Muscle of back (tissue), 13 donors: ENCODE measurements at places on chromosomes 2 and 18.
A peak's percentile ranks its signal among the peaks of the same experiment; 100 is the strongest.

- DNase-seq, result no peak
Observed at GRCh38 chr2:67572721-67573435, 175.7 kb downstream of the ETAA1 start.

- DNase-seq, result no peak
Observed at GRCh38 chr2:241666627-241667400, 19.8 kb downstream of the DTYMK start.

DNA sequence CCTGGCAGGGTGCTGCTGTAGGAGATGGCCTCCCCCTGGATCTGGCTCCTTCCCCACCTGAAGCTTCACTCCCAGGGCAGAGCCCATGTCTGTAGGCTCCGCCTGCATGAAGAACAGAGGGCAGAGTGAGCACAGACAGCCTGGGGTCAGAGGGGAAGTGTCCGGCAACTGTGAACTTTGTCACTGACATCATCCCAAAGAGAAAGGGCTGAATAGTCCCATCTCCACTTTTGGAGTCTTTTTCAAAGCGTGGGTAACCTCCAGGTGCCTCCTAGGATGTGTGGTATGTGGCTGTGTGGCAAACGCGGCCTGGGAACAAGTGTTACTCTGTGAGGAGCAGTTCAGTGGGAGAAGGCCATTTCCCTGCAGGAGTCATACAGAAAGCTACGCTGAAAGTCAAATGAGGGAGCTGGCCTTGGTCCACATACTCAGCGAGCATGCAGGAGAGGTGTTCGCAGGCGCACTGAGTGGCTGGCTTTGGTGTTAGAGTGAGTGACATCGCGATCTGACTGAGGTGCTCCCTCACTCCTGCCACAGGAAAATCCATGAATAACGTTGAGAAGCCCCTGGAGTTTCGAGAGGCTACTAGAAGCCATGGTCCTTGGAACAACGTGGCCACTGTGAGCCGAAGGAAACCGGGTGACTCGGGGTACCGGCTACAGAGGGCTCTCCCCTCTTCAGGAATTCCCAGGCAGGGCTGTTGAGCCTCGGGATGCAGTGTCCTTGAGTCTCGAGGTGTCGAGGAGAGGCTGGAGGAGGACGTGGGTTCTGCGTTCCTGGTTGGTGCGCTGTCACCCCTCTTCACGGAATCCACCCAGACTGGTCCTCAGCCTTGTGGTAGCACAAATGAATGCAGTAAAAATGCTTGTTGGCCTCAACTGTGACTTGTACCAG is 54.7 kb downstream of the CABLES1 start:
- no peak for DNase-seq

- no peak for DNase-seq
Observed at GRCh38 chr2:96694816-96695455, 44.9 kb downstream of the LMAN2L start.

- peak; percentile 26 for DNase-seq
Observed at GRCh38 chr18:56235481-56236013, 402.8 kb downstream of the TXNL1 start.

- DNase-seq, result peak; percentile 95
Observed at GRCh38 chr2:152483276-152484063, 148.5 kb downstream of the FMNL2 start.

GRCh38 chr2:145931781-145932395 is 1412.0 kb upstream of the ZEB2 start:
- DNase-seq, result no peak

DNA sequence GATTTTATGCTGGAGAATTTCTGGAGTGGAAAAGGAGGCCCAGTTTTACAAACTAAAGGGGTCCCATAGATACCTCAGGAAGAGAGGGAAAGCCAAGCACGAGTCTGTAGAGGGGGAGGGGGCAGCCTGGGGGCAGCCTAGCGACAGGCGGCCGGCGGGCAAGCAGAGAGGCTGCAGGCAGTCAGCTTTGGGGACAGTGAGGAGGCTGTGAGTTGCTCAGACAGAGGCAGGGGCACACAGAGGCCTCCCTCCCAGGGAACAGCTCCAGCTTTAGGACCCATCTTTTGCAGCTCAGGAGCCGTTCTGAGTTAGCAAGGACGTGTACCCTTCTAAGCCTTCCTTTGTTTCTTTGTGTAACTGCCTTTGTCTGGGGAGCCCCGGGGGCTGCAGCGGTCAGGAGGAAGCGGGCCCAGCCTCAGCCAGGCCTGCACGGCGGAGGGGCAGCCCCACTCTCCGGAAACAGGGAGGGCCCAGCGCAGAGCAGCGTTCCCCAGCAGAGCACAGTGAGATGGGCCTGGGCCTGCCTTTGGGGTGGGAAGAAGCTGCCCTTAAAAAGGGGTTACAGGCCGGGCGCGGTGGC is 41.1 kb upstream of the RALBP1 start:
- no peak for DNase-seq

DNA sequence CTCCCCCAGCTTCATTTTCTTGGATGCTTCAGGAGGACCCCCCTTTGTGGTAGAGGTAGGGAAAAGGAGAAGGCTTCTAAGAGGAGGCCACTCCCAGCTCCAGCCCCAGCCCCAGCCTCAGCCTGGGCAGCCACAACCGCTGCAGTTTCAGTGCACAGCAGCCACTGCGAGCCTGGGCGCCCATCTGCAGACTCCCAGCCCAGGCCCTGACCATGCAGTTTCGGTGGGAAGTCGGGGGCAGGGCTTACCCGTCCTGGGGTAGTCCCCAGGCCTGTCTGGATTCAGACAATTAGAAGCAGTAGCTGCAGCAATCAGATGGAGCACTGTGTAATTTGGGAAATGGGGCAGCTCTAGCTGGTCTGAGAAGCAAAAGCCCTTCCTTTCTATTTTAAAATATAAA is 28.6 kb downstream of the ITM2C start:
- DNase-seq, result no peak

DNA sequence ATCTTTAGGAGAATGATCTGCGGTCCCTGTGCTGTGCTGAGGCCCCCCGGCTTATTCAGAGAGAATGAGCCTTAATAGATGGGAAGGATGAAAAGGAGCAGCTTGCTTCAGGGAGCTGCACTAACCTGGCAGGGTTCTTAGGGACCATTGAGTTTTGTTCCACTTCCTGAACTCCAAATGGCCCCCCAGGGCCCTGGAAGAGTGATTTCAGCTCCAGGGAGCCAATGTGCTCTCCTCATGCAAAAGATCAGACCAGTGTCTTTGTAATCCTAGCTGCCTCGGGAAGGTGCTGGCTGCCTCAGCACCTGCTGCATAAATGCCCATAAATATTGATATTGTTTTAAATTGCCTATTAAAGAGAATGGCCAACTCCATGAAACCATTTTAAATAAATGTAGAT is 210.2 kb downstream of the NCK2 start:
- DNase-seq, result no peak

GRCh38 chr2:119846021-119846420 is 86.3 kb downstream of the PTPN4 start:
- no peak for DNase-seq

DNA sequence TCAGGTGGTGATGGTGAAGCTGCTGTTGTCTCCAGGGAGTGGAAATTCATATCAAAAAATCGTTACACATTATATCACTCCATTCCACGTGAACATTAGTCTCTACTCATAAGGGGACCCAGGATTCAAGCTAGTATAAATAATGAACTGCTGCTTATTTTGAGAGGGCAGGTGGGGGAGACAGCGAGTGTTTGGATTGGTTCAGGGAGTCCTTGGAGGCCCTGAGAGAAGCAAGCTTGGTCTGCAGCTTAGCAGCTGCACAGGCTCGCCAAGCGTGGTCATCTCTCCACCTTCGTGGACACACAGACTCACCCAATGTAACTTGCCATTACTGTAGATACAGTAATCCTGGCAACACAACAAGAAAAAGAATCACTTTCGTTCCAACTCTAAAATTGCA is 177.6 kb downstream of the ZNF521 start:
- DNase-seq, result no peak

DNA sequence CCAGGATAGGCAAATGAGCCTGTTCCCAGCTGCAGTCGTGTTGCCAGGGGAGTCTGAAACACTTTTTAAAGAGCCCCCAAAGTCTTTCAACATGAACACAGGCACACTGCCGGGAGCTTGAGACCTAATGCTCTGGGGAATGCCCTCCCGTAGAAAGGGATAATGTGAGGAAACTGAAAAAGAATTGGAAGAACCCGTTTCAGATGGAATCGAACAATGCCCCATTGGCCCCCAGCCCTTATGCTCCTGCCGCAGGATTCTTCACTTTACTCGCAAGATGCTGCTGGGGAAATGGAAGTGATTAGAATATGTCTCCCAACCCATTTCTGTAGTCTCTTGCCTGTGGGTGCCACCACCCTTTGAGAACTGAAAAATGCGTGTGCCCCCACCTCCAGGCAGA is 136.3 kb upstream of the GATA6 start:
- DNase-seq, result no peak

DNA sequence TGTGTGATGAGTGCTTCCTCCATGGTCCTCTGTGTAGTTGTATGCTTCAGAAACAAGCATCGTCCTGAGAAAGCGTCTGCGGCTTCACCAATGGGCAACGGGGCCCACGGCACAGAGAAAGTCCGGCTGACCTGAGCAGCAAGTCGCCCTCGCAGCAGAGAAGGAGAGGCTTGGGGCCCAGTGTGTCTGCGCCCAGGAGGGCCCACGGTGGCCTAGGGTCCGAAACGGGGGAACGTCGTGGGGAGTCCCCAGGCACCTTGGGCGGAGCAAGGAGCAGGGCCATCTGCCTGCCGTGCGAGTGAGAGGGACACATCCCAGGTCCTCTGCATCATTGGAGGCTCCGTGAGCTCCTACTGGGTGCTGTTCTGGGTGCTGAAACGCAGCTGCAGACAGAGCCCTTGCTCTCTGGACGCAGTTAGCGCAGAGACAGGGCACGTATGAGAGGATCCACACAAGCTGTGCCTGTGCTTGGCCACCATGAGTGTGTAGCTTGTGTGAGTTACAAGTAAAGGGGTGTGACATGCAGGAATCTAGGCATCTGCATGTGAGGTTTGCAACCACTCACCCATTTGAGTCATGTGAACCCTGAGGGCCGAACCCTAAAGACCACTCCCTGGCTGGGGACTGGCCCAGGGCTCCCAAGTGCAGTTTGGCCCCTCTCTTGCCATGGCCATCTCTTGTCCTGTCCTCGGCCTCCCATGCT is 10.6 kb downstream of the GPC1 start:
- no peak for DNase-seq

GRCh38 chr2:68366083-68366560 is 1.0 kb downstream of the PLEK start:
- no peak for DNase-seq

GRCh38 chr2:223199531-223200515 is 147.8 kb downstream of the KCNE4 start:
- no peak for DNase-seq

DNA sequence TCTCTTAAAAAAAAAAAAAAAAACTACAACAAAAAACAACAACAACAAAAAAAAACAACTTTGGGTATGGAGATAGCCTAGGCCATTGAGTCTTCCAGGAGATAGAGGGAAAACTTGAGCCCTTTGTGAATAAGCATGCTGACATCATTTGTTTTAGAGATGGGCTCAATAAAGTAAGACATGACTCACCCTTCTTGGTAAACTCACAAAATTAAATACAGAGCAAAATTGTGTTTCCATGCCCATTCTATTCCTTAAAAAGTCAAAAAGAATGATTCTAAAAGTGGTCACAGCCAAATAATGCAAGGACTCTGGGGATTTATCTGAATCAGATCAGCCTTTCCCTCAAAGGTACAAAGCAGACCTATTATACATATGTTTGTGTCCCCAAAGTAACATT is 117.4 kb downstream of the ETAA1 start:
- DNase-seq, result peak; percentile 20

- DNase-seq, result no peak
Observed at GRCh38 chr18:79379931-79380815, 15.6 kb upstream of the NFATC1 start.

DNA sequence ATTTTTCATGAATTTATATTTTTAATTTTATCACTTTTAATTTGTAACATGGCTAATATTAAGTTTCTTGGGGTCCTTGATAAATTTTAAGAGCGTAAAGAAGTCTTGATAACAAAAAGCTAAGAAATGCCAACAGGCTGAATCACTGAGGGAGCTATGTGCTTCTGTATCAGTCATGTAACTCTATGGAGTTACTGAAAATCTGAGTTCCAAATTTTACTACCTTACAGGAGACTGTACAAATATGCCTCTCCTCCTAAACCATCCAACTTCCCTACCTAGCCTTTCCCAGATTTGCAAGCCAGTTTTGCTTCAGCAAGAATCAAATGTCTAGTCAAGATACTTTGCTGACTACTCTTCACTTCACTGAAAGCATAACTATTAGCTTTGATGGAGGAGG is 35.7 kb downstream of the FEZ2 start:
- DNase-seq, result no peak

DNA sequence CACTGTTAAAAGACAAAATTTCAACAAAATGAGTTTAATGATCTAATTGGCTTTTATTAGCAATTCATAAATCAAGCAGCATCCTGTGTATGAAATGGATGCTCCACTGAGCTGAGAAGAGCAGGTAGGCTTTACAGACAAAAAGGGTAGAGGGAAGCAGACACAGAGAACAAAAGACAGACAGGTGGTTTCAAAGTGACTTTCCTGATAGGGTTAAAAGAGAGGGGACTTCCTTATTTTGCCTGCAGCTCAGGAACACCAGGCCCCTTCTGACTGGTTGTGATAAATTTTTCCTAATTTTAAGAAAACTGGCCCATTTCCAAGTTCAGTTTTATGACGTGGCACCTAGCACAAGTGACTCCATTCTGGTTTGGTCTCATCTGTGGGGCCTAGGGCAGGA is 11.9 kb downstream of the TEX51 start:
- DNase-seq, result no peak

DNA sequence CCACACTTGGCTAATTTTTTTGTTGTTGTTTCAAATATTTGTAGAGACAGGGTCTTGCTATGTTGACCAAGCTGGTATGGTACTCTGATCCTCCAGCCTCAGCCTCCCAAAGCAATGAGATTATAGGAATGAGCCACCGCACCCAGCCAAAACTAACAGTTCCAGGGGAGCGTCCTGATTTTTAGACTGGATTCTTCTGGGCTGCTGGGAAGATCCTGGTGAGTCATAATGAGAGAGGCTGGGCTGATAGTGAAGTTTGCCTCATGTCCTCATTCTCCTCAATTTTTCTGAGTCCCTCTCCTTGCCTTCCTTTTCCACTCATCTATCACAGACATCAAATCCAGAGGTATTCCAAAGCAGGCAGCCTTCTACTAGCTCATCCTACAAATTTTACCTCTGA is 81.3 kb downstream of the VSNL1 start:
- no peak for DNase-seq

DNA sequence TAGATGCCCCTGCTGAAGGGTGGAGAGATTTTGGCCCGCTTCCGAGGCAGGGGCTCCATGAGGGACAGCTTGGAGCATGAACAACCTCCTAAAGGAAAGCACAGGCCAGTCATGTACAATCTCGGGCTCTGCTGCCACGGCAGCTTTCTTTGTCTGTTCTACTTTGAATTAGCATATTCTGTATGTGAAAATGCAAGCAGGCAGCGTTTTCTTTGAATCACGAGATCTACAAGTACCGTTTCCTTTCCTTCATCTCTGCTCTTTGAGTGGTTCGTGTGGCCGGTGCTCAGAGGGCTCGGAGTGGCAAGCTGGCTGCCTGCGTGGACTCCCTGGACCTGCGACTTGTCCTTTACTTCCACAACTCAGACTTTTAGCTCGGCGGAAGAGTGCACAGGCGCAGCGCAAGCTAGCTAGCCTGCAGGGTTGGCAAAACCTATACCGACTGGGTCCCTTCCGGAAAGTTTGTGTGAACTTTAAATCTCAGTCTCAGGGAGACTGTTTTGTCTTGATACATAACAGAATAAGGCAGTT is 6.9 kb downstream of the TWIST2 start:
- no peak for DNase-seq

- no peak for DNase-seq
Observed at GRCh38 chr2:105034170-105034569, 3.7 kb upstream of the MRPS9 start.
